Fibroblast of gingiva (primary cell): ENCODE measurements at places on chromosomes 1 and 21.

- DNase-seq: no peak
These were observed 633.0 kb downstream of the SMYD3 start for GRCh38 chr1:245873883-245874671.

- no peak for DNase-seq
These were observed 171.8 kb upstream of the IVNS1ABP start for GRCh38 chr1:185488808-185489207.

GRCh38 chr1:8363186-8363766 lies 45.4 kb downstream of the SLC45A1 start:
- DNase-seq: no peak

GRCh38 chr1:180151508-180151907 lies 3.2 kb upstream of the QSOX1 start:
- DNase-seq: peak; percentile 80

DNA sequence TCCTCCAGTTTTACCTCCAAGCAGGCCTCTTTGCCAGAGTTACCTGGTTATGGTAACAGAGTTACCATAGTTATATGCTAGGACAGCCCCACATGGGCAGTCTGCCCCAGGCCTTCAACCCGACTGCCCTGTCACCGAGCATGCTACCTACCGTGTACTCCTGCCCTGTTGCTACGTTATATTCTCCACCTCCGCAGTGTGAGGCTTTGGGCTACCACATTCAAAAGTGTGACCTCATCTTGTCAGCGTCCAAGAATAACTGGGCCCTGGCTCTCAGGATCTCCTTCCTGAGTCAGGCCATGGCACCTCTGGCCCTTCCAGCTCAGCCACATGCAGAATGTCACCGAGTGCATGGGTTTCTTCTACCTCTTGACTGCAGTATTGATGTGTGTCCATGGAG lies 8.9 kb downstream of the MAPKAPK2 start:
- DNase-seq: no peak

DNA sequence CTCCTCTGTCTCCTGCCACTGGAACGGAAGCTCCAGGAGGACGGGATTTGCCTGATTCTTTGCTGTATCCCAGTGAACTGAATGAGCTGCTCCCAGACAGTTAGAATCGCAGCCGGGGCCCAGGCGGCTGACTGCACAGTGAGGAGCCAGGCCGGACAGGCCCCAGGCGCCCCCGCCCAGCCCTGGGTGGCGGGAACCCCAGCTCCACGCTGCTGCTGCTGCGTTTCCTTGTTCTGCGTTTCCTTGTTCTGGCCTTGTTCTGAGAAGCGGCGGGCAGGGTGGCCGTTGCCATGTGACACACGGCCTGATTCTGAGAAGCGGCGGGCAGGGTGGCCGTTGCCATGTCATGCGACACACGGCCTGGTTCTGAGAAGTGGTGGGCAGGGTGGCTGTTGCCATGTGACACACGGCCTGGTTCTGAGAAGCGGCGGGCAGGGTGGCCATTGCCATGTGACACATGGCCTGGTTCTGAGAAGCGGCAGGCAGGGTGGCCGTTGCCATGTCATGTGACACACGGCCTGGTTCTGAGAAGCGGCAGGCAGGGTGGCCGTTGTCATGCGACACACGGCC lies 56.2 kb downstream of the SLC37A1 start:
- no peak for DNase-seq

GRCh38 chr1:151352021-151352718 lies 5.1 kb upstream of the RFX5 start:
- no peak for DNase-seq

GRCh38 chr1:231626951-231627614 lies 493 bp downstream of the DISC1 start:
- DNase-seq: peak; percentile 52

- DNase-seq: no peak
These were observed 645.0 kb downstream of the PTPRC start for GRCh38 chr1:199283794-199284193.

GRCh38 chr1:116806245-116806644 lies 52.0 kb downstream of the CD2 start:
- no peak for DNase-seq

DNA sequence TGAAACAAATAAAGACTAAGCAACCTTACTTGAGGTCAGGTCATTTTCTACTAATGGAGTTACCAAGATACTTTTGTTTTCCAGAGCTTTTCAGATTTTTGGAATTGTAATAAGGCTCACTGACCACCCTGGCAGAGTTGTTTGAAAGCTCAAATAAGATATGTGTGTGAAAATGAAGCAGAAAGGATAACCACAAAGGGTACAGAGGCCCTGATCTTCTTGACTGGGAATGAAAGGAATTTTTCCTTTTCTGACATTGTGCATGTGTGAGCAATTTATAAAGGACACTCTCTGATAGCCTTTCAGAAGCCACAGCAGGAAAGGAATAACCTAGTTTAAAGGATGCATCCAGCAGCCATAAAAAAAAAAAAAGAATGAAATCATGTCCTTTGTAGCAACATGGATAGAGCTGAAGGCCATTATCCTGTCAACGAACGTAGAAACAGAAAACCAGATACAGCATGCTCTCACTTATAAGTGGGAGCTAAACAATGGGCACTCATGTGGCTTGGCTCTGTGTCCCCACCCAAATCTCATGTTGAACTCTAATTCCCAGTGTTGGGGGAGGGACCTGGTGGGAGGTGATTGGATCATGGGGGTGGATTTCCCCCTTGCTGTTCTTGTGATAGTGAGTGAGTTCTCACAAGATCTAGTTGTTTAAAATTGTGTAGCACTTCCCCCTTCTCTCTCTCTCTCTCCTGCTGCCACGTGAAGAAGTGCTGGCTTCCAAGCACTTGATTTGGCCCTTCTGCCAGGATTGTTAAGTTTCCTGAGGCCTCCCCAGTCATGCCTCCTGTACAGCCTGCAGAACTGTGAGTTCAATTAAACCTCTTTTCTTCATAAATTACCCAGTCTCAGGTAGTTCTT lies 3.1 kb upstream of the SRP9 start:
- no peak for DNase-seq

DNA sequence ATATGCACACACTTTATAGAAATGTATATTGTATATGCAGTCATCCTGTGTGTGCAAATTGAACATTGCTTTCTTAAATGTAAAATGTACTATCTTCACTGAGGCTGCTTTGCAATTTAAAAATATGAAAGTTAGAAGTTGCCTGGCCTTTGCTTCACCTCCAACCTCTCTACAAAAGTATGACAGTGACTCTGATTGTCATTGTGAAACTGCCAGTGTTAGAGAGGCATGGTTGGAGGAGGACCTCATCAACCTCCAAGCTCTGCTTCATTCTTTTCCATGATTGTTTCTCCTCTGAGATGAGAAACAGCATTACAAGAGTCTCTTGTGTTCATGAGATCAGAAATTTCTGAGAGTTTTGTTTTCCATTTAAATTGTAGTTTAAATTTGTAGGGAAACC lies 185.5 kb downstream of the ZC3H11B start:
- no peak for DNase-seq

DNA sequence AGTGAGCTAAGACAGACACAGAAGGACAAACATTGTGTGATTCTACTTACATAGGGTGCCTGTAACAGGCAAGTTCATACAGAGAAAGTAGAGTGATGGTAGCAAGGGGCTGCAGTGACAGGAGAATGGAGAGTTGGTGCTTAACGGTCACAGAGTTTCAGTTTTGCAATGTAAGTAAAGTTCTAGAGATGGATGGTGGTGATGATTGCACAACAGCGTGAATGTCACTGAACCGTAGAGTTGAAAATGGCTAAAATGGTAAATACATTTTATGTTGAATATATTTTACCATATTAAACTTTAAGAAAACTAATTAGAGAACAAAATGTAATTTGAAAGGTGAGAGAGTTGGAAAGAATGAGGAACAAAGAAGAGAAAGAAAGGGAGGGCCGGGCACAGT lies 8.7 kb downstream of the CFAP107 start:
- no peak for DNase-seq

- peak; percentile 86 for DNase-seq
These were observed 841 bp downstream of the ADSS2 start for GRCh38 chr1:244450597-244451538.

- no peak for DNase-seq
These were observed 13.3 kb upstream of the FHAD1 start for GRCh38 chr1:15233689-15234088.

GRCh38 chr1:214335567-214335966 lies 54.6 kb downstream of the SMYD2 start:
- DNase-seq: no peak

DNA sequence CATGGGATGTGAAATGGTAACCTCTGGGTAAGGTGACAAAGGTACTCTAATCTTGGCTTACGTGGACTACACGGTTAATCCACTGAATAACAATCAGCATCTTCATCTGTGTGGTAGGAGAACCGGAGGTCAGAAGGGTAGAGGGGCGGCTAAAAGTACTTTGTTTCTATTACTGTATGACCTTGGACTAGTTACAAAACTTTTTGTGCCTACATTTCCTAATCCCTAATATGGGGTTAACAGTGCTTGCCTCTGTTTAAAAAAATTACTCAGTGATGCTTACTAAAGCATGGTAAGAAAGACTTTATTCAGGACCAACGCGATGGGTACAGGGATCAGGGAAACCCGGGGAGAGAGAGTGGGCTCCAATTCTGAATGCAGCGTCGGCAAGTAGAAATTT lies 1.7 kb upstream of the MRPS6 start:
- no peak for DNase-seq

- peak; percentile 14 for DNase-seq
These were observed 75.2 kb downstream of the GLIS1 start for GRCh38 chr1:53663529-53664300.

DNA sequence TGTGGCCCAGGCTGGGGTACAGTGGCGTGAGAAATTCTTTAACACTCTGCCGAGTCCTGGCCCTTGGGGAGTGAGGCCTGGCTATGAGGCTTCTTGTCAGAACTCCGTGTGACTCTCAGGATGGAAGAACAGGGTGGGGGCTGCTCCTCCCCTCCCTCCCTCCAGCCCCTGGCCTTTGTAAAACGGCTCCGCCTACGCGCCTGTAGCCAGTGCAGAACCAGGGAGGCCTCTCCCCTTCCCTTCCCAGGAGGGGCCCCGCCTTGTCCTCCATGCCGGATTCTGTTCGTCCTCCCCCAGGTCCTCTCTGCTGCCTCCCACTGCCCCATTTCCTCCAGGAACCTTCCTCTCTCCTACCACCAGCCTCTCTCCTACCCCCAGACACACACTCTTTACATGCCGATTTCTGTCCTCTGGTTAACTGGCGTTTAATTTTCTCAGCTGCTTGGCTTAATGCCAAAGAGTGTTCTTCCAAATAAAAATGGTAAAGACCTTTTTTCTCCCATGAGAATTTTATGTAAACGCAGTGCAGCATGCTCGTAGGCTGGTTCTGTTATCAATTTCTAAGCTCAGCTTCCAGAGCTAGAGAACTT lies 21.0 kb downstream of the PDE9A start:
- DNase-seq: no peak

DNA sequence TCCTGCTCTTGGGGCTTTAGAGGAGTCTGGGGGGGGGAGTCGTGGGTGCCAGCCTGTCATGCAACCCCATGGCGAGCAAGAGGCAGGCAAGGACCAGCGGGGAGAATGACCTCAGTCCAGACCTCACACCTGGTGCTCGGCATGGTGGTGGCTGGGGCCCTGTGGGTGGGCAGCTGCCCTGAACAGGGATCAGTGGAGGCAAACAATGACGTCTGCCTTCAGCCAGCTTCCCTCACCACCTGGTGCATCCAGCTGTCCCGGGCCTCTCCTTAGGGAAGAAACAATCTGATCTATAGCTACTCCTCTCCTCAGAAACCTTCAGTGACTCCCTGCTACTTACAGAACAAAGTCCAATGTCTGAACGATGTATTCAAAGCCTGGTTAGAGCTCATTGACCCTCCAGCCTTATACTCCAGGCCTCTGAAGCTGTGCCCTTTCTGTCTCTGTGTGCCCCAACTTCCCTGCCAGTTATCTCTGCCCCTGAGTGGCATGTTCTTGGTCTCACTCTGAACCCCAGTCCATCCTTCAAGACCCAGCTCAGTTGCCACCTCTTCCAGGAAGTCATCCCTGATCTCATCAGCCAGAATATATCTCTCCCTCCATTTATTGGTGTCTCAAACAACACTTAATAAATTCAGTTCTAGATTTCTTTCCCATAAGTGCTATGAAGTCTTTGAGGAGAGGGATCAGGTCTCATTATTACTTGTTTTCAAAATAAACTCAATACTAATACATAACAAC lies 6.6 kb downstream of the PADI2 start:
- no peak for DNase-seq

DNA sequence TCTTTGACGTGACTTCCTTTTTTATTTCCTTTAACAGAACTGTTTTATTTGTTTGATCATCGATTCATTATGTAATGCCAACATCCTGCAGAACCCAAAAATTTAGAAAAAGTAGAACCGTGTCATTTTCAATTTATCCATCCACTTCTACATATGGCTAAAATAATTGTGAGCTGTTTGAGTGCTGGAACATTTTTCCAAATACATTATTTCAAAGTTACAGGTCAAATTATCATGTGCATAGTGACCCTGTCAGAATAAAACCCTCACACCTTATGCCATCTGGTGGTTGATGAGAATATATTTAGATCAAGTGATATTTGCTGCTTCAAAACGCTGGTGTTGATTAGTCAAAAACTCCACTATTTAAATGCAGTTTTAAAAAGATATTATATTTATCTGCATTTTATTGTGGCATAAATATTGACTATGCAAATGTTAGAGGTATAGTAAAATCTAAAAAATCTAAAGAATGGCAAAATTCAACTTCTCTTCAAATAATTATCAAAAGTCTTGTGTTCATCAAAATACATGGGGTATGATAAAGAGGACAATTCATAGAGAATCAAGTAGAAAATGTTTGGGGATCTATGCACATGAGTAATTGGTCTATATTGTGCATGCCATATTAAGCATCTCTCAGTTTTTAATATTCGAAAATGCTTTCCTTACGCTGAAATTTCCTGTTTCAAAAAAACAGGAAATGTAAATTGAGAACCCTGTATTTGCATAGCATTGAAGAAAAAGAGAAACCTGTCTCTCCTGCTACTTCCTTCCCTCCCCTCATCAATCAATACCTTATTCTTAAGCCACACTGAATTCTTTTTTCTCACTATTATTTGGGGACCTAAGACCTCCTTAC lies 39.7 kb downstream of the UBE2U start:
- DNase-seq: peak; percentile 42

DNA sequence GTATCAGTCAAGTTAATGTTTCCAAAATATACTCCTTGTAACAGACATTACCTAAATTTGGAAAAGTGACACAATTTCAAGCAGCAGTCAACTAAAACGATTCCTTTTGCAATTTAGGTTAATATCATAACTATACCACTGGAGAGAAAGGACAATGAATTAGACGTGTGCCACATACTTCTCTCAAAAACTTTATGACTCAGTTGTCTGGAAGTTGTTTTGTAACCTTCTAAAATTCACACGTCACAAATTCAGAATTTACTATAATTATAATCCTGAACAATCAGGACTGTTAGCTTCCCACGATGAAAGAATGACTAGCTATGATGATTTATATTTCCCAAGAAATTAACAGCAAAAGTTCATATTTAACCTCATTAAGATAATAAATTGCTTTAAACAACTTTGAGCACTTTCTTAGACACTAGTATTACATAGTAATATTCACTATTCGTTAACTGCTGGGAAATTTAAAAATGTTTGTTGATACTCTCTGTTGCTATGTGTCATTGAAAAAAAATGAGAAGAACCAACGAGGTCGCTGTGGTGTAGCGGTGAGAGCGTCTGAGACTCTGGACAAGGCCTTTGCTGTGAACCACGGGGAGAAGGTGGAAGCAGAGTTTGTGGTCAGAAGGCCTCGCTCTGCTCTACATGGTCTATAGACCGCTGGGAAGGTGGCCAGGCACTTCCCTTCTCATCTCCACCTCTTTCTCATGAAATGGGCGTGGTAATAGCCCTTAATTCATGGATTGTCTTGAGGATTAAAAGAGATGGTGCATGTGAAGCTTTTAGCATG lies 27.9 kb upstream of the BATF3 start:
- peak; percentile 30 for DNase-seq

GRCh38 chr1:16351994-16352841 lies at the start of gene FBXO42:
Gene FBXO42 (minus strand): TSS chr1:16352480. CDS start chr1:16315418, 37,062 bp downstream.
- peak; percentile 91 for DNase-seq
